ENCODE measurements at places on chromosomes 3 and 15. TPM values are rescaled to one million over a fixed set of nuclear protein-coding genes. Genes with fewer than 3 reads are reported as not detected.

The DAZL gene
- 124 TPM for polyA plus RNA-seq

The ROBO2 gene
- polyA plus RNA-seq: 16.1 TPM

The FRMD5 gene
- 12.3 TPM for polyA plus RNA-seq

The WDR73 gene
- 38.4 TPM for polyA plus RNA-seq

The EPHB3 gene
- polyA plus RNA-seq: 2.6 TPM

The ADCY5 gene
- 16.5 TPM for polyA plus RNA-seq

The RABL3 gene
- 19.6 TPM for polyA plus RNA-seq

The CCR2 gene
- 2.7 TPM for polyA plus RNA-seq

The MNS1 gene
- polyA plus RNA-seq: 16.5 TPM

The CPNE9 gene
- polyA plus RNA-seq: 1.3 TPM

The PAK2 gene
- polyA plus RNA-seq: 30.7 TPM

The SLC28A1 gene
- polyA plus RNA-seq: 0.26 TPM

All from testis (tissue), 5 donors.